ENCODE measurements at places on chromosomes 16 and 17.

- DNase-seq, result no peak
Observed at GRCh38 chr16:77137045-77137444, 53.9 kb upstream of the MON1B start.

- no peak for DNase-seq
Observed at GRCh38 chr17:12431188-12431587, 234.5 kb upstream of the MYOCD start.

DNA sequence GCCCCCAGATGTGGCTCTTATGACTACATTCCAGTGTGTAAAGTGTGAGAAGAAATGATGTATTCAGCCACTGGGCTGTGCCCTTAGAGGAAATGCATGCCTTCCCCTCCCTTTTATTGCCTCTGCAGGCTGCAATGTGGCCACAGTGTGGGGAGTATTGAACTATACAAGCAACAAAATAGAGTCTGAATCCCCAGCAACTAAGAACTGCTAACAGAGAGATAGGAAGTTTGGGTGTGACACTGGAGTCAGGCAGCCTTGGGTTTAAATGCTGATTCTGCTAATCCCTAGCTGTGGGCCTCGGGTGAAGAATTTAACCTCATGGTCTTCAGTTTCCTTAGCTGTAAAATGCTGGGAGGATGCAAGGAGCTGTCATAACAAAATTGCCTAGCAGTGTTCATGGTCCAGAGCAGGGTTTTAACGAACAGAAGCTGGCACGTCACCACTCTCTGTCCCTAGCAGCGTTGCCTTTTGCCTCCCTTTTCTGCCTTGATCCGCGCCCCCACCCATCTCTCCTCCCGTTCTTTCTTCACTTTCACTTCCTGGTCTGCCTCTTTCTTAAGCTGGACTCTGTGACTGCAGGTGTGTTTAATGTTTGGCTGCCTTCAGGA, 50.3 kb downstream of the KPNA2 start:
- DNase-seq, result no peak

DNA sequence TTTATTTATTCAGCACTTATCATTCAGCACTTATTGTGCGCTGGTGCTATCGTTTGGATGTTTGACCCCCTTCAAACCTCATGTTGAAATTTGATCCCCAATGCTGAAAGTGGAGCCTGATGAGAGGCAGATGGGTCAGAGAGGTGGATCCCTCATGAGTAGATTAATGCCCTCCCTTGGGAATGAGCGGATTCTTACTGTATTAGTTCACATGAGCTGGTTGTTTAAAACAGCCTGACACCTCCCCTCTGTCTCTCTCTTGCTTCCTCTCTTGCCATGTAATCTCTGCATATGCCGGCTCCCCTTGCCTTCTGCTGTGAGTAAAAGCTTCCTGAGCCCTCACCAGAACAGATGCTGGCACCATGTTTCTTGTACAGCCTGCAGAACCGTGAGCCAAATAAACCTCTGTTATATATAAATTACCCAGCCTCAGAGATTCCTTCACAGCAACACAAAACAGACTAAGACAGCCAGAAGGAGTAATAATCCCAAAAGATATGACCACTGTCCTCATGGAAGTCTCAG, 111.1 kb downstream of the CACNG3 start:
- no peak for DNase-seq

DNA sequence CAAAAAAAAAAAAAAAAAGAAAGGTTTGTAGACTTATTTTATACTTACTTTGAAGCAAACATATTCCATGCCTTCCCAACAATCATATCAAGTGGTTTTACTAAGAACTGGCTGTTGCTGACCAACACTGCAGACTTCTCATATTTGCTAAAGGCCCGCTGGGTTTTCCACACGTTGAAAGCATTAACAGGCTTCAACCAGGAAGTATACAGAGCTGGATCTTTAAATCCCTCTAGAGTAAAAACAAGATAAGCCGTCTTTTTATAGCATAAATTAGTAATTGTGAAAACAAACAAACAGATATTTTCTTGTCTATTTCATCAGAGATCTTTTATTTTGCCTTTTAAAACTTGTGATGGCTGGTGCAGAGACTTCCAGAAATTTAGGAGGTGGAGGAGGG, 29.1 kb downstream of the TUBD1 start:
- no peak for DNase-seq
